RWPE2 (cell line): ENCODE measurements at places on chromosomes 12 and 14.

GRCh38 chr14:85934123-85934885, 404.4 kb downstream of the FLRT2 start:
- peak overlapping the region; percentile 33 for H3K4me3 ChIP-seq
- H3K4me1 ChIP-seq = no peaks in the 10 kb centered on the region
- no peaks in the 10 kb centered on the region for H3K27me3 ChIP-seq
- no peak for DNase-seq
- no peak overlapping the region for H3K27ac ChIP-seq

GRCh38 chr14:86450085-86450484, 920.1 kb downstream of the FLRT2 start:
- H3K27ac ChIP-seq = no peak overlapping the region
- H3K36me3 ChIP-seq = no peaks in the 10 kb centered on the region
- H3K4me1 ChIP-seq = peaks cover 3% of the 10 kb centered on the region

DNA sequence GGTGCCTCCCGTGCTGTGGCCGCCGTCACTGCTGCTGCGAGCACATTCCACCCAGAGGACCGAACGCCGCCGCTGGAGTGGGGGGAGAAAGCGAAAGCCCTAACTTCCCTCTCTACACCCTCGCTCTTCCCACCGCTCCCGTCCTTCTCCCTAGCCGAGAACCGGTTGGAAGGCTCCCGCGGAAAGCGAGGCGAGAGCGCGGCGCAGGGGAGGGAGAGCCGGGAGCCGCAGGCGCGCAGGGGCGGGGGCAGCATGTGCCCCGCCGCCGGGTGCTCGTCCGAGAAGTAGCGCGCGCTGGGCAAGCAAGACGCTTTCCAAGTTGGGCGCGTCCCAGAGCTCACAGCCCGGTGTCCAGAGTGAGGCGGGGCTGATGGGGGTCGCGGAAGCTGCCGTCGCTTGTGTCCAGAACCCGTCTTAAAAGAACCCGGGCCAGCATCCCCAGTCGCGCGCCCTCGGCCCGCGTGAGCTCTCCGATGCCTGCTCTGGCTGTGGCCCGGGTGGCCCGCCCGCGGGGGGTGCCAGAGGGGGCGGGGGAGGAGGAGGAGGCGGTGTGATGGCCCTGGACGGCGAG, at the start of gene TRHDE:
Gene TRHDE, plus strand, starts transcription at position 280 of the 571 bp plus-strand sequence. Its CDS starts 274 bp downstream, at position 554.
- no peaks in the 10 kb centered on the region for H3K36me3 ChIP-seq
- no peak within 1 kb of the TSS for H3K27ac ChIP-seq
- H3K4me3 ChIP-seq = peak within 1 kb of the TSS; percentile 23
- peaks cover 100% of the 10 kb centered on the region for H3K27me3 ChIP-seq
- no peak for DNase-seq

DNA sequence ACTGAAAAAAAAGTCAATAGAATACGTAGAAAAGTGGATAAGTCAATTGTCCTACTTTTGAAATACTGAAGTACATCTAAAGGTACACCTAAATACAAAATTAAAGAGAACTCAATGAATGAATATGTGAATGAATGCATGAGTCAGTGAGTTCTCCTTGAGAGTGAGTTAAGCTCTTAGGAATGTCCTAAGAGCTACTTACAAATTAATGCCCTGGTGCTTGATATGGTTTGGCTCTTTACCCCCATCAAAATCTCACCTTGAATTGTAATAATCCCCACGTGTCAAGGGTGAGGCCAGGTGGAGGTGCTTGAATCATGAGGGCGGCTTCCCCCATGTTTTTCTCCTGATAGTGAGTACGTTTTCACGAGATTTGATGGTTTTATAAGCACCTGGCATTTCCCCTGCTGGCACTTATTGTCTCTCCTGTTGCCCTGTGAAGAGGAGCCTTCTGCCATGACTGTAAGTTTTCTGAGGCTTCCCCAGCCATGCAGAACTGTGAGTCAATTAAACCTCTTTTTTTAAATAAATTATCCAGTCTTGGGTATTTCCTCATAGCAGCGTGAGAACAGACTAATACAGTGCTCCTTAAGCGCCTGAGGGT, 192.2 kb upstream of the ARHGAP5 start:
- H3K4me1 ChIP-seq = peaks cover 22% of the 10 kb centered on the region
- DNase-seq = no peak
- no peaks in the 10 kb centered on the region for H3K36me3 ChIP-seq
- no peaks in the 10 kb centered on the region for H3K27me3 ChIP-seq
- H3K4me3 ChIP-seq = no peak overlapping the region
- peak overlapping the region; percentile 50 for H3K27ac ChIP-seq

- H3K36me3 ChIP-seq = no peaks in the 10 kb centered on the region
- H3K4me3 ChIP-seq = no peak overlapping the region
- peak overlapping the region; percentile 72 for H3K27ac ChIP-seq
- H3K4me1 ChIP-seq = peaks cover 42% of the 10 kb centered on the region
- DNase-seq = no peak
- H3K27me3 ChIP-seq = no peaks in the 10 kb centered on the region
These were observed 165.9 kb downstream of the TMTC3 start for GRCh38 chr12:88307961-88308360.

DNA sequence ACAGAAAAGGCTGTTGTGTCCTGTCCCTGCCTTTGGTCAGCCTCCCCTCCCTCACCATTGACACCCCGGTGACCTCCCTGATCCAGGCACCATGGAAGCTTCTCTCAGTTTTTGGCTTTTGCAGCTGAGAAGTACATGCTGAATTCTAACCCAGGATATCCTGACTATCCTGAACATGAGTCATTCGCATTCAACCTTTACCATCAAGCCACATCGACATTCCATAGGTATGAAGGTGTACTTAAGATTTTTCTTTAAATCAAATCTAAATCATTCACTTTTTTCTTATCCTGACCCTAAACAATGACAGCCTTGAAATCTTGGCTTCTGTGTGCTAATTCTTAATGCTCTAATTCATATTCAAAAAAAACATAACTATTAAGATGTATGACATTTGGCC, 8.7 kb upstream of the KRT78 start:
- H3K27ac ChIP-seq = peak overlapping the region; percentile 78
- H3K27me3 ChIP-seq = no peaks in the 10 kb centered on the region
- no peaks in the 10 kb centered on the region for H3K36me3 ChIP-seq
- peaks cover 29% of the 10 kb centered on the region for H3K4me1 ChIP-seq
- DNase-seq = no peak
- H3K4me3 ChIP-seq = no peak overlapping the region

GRCh38 chr12:89821896-89822295, 113.3 kb upstream of the ATP2B1 start:
- no peak overlapping the region for H3K27ac ChIP-seq
- H3K36me3 ChIP-seq = no peaks in the 10 kb centered on the region
- peaks cover 26% of the 10 kb centered on the region for H3K4me1 ChIP-seq
- no peaks in the 10 kb centered on the region for H3K27me3 ChIP-seq
- DNase-seq = no peak

DNA sequence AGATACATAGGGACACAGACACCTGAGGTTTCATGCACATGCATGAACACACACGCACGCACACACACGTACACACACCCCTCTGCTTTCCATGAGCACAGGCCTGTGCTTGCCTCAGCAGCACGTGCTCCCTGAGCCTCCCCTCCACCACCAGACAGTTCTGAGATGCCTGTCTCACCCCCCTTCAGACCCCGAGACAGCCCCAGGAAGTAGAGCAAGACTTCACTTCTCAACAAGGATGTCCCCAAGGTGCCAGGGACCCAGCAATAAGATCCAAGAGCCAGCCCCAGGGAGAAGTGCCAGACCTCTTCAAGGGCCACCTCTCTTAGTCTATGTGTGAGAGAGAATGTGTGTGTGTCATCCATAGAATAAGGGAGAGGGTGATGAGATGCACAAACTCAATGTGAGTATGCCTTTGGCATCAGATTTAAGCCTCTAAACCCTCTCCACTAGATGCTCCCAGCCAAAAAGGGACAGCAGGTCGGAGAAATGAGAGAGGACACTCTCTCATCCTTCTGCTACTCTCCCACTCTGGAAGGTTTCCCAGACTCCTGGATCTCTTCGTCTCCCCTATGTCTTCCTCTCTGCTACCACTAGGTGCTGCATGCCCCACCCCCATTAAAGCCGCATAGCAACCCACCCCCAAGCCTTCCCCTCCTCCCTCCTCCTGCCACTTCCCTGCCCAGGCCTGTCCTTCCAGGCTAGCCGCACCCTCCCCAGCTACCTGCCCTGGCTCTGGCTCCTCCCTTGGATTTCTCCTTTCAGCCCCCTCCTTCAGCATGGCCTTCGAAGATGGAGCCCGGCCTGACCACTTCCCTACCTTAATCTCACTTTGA, 7.7 kb downstream of the RARG start:
- H3K27ac ChIP-seq = peak overlapping the region; percentile 96
- H3K4me3 ChIP-seq = no peak overlapping the region
- peaks cover 41% of the 10 kb centered on the region for H3K4me1 ChIP-seq
- no peaks in the 10 kb centered on the region for H3K27me3 ChIP-seq
- DNase-seq = peak; percentile 88

DNA sequence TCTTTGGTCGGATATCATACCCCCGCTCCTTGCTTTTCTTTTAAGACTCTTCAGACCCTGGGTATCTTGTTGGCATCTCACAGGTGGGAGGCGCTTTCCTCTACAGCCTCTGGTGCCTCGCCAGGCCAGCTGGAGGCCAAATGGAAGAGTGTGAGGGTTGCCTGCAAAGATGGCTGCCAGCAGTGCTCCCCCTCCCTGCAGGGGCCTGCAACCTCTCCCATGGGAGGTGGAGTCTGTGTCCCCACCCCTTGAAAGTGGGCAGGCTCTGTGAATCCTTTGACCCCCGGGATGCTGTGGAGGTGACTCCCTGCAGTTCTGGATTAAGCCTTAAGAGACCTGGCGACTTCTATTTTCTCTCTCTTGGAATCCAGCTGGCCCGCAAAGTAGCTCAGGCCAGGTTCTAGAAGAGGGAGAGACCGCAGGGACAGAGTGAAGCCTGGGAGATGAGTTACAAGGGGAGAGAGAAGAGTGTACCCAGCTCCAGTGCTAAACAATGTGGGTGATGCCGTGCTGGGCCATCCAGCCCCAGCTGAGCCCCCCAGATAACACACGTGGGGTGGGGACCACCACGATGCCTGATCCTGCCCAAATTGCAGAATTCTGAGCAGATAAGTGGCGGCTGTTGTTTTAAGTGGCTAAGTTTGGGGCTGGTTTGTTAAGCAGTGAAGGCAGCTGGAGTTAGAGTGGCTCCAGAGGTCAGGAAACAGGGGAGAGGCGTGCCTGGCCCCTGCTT, 37.9 kb upstream of the NCOR2 start:
- no peak overlapping the region for H3K27ac ChIP-seq
- DNase-seq = no peak
- peaks cover 22% of the 10 kb centered on the region for H3K4me1 ChIP-seq
- no peaks in the 10 kb centered on the region for H3K36me3 ChIP-seq

- no peaks in the 10 kb centered on the region for H3K27me3 ChIP-seq
- H3K27ac ChIP-seq = peak overlapping the region; percentile 72
- peaks cover 18% of the 10 kb centered on the region for H3K4me1 ChIP-seq
These were observed 17.9 kb upstream of the CCDC85C start for GRCh38 chr14:99621948-99622347.

- no peaks in the 10 kb centered on the region for H3K4me1 ChIP-seq
- no peak overlapping the region for H3K27ac ChIP-seq
- DNase-seq = no peak
- no peaks in the 10 kb centered on the region for H3K27me3 ChIP-seq
These were observed 26.9 kb downstream of the IFNG-AS1 start for GRCh38 chr12:68016136-68016535.

DNA sequence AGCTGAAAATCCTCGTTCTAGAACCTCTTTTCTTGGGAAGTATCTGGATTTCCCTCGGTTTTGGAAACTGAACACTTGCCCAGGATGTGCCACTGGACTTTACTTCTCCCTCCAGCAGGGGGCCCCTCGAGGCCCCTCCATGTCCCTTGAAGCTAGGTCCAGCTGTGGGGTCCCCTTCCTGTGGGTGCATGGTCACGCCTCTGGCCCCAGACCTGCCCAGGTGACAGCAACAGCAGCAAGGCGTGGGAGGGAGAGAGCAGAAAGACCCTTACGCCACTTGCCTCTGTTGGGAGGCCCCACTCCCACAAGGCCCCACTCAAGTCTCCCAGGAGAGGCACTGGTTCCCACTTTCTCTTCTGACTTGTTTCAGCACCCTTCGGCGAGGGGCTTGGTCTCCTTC, 3.1 kb downstream of the SLC25A29 start:
- no peak overlapping the region for H3K4me3 ChIP-seq
- H3K27me3 ChIP-seq = no peaks in the 10 kb centered on the region
- peaks cover 4% of the 10 kb centered on the region for H3K4me1 ChIP-seq
- no peak overlapping the region for H3K27ac ChIP-seq
- no peaks in the 10 kb centered on the region for H3K36me3 ChIP-seq

- no peaks in the 10 kb centered on the region for H3K27me3 ChIP-seq
- no peaks in the 10 kb centered on the region for H3K4me1 ChIP-seq
- no peaks in the 10 kb centered on the region for H3K36me3 ChIP-seq
- no peak for DNase-seq
- H3K4me3 ChIP-seq = no peak overlapping the region
These were observed 1047.2 kb downstream of the SLC6A15 start for GRCh38 chr12:83865431-83865830.

DNA sequence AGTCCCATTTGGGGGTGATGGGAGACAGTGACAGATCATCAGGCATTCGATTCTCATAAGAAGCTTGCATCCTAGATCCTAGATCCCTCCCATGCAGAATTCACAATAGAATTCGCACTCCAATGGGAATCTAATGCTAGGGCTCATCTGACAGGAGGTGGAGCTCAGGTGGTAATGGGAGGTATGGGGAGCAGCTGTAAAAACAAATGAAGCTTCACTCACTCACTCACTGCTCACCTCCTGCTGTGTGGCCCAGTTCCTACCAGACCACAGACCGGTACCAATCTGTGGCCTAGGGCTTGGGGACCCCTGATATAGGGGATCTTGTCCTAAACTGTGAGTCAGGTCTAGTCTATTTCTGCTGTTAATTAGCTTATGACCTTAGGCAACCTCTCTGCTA, 40.1 kb upstream of the EPS8 start:
- H3K4me1 ChIP-seq = no peaks in the 10 kb centered on the region
- no peak overlapping the region for H3K27ac ChIP-seq
- no peak overlapping the region for H3K4me3 ChIP-seq
- no peaks in the 10 kb centered on the region for H3K27me3 ChIP-seq

DNA sequence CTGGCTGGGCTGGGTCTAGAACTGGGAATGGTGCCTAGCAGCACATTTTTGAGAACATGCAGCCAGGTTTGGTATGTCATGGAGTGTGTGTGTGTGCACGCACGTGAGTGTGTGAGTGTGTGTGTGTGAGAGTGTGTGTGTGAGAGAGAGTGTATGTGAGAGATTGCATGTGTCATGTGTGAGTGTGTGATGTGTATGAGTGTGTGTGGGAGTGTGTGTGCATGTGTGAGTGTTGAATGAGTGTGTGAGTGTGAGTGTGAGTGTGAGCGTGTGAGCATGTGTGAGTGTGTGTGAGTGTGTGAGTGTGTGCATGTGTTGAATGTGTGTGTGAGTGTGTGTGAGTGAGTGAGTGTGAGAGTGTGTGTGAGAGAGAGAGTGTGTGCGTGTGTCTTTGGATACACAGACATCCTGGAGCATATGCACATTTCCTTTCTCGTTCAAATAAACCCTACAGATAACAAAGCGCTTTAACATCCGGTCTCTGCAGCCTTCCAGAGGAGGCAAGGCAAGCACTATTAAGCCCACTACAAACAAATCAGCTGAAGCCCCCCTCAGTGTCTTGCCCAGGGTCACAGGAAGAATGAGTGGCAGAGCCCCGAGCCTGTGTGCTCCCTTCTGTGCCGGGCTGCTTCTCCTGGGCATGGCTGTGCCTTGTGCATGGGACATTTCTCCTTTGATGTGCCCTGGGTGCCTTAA, 108.7 kb upstream of the ETV6 start:
- no peak for DNase-seq
